ENCODE measurements at places on chromosomes 13 and 19. TPM values are rescaled to one million over a fixed set of nuclear protein-coding genes. Genes with fewer than 3 reads are reported as not detected.

PALM gene
- total RNA-seq, result not detected

USHBP1 gene
- 0.26 TPM for total RNA-seq

GRCh38 chr19:41353466-41354342 is at the start of gene TGFB1:
Gene TGFB1 (minus strand): TSS chr19:41353922. CDS start chr19:41353044, 878 bp downstream.
- peak; percentile 48 for ATAC-seq

DNA sequence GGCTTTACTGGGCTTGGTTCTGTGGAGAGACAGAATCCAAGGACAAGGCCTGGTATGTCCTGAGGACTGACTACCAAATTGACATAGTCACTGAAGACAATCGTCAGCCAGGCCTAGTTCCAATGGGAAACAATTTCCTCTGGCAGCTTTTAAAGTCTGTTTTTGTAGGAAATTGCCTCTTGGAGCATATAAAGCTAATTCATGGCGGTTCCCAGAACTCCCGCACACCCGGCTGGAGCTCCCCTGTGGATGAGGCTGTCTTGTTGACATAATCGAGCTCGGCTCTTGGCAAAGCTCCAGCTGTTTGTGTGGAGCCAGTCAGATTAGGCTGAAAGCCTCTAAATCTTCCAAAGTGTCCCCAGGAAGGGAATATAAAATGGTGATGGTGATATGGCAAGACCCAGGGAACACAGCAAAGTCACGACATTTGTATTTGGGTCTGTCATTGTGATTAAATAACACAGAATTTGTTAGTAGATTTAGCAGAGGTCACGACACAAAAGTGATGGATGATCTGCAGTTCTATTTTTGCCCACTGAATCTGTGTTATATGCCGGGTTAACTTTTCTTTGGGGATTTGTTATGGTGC is 395.0 kb downstream of the PCDH9 start:
- ATAC-seq, result no peak

CBY2 gene
- not detected for total RNA-seq

DNA sequence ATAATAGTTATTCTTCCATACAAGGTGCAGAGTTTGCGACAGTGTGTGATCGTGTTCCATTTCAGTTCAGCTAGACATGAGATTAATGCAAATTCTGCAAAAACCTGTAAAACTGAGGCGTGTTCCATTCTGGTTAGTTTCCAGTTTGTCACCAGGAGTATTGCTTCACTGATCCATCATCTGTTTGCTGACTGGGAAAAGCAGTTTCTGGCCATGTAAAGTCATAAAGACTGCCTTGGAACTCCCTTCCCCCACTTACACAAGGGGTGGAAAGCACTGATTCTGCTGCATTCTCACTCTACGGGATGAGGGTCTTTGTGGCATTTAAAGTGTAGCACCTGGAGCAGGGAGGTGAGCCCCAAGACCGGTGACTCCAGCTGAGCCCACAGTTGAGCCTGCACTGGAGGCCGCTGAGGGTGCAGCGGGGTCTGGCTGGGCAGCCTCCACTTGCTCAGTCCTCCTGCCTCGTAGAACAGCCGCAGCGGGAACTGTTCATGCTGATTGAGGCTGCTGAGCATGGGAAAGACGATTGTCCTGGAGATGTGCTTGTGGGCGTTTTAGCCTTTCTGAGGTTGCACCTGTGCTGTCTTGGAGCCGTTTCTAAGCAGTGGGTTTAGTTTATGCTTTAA is 2.0 kb downstream of the ZNF57 start:
- ATAC-seq, result no peak

PDX1 gene
- not detected for total RNA-seq

NANOS2 gene
- not detected for total RNA-seq

- ATAC-seq, result no peak
Measured at GRCh38 chr13:112815871-112816270, 126.0 kb downstream of the ATP11A start.

DNA sequence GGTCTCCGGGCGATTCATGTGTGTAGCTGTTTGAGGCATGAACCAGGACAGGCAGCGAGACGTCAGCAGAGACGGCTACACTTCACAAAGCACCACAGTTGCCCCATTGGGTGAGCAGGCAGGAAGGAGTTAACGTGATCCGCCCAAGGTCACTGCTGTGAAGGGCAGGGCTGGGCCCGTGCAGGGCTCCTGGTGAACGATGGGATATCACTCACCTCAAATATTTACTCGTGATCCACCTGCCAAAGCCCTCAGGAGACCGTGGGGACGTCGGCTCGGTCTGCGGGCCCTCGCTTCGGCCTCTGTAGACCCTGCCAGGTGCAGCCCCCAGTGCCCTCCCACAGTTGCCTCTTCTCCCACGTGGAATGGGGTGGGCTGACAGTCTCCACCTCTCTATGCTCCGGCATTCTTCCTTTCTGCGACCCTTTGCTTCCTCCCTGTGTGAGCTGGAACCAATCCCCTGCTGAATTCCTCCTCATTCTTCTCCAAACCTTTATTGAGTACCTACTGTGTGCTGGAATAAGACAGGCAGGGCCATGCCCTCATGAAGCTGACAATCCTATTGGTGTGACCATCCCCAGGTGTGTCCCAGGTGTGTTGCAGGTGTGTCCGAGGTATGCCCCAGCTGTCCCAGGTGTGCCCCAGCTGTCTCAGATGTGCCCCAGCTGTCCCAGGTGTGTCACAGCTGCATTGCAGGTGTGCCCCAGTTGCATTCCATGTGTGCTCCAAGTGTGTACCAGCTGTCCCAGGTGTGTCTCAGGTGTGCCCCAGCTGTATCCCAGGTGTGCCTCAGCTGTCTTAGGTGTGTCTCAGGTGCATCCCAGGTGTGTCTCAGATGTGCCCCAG is 2.0 kb upstream of the GRK1 start:
- ATAC-seq, result no peak

LHB gene
- total RNA-seq, result not detected

GRCh38 chr13:77325371-77325980 is 1.4 kb downstream of the MYCBP2 start:
- no peak for ATAC-seq

DNA sequence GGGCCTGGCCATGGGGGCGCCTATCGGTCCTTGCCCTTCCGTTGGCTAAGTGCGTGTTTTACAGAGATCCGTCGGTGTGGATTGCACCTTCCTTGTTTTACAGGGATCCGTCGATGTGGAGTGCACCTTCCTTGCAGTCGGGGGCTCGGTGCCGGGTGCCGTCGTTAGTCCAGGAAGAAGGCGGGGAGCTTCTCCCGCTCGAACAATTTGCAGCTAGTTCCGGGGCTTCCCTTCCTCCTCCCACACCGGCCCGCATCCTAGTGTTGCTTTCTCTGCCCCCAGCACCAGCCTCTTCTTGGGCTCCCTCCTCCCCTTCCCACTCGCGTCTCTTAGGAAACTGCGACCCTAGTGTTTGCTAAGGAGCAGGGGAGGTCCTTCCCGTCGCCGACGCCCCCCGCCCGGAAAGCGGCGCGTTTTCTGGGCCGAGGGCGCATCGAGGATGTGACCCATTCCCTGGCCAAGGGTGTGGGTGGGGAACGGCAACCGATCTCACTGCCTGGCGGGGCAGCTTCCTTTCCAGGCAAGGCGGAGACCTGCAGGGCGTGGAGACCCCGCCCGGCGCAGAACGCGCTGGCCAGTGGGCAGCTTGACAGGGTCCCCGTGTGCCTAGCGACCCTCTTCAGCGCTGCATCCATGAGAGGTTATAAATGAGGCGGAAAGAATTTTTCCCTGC is 75.7 kb upstream of the ZNF91 start:
- ATAC-seq, result no peak

- ATAC-seq, result no peak
Measured at GRCh38 chr13:100520936-100521850, 67.4 kb downstream of the GGACT start.

GRCh38 chr13:30679483-30680330 is 55.6 kb upstream of the ALOX5AP start:
- peak; percentile 81 for ATAC-seq

DNA sequence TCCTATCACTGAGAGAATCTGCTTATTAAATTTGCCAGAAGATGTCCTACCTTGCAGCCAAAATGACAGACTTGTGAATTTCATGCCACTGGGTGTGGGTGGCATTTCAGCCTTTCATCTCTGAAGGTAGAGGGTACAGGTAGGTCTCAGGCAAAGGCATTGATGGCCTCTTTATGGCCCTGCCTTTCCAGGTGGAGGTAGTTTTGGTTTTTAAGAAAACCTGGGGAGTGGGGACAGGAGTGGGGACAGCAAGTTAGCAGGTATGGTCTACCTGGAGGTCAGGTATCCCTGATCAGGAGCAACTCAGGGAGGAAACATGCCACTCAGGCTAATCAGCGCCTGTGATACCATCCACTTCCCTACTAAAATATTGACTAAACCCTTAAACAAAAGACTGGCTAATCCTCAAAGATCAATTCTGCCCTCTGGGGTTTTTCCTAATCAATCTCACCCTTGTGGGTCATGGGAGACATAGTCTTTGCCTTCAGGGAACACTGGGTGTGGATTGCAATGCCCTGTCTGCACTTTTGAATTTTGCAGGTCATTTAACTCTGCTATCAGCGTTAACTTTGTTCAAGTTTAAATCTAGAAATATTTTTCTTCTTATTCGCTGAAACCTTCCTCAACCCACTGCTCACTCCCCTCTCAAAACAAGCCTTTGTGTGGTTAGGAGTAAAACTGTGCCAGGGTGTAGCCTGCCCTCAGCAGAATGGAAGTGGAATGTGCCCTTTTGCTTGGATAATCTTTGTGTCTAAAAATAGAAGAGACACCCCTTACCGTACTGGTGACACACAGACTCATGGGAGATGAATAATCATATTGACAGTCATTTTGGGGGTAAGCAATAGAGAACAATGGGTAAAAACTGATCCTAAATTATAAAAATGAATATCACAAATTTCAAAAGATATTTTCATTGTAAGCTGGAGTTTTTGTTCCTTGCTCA is 233.7 kb downstream of the COG6 start:
- no peak for ATAC-seq

GRCh38 chr13:39740761-39741160 is 85.3 kb downstream of the COG6 start:
- no peak for ATAC-seq

GRCh38 chr13:95023405-95023804 is 277.8 kb downstream of the ABCC4 start:
- no peak for ATAC-seq

POLR2E gene
- total RNA-seq, result 248 TPM

DCT gene
- total RNA-seq, result 0.29 TPM

GRCh38 chr19:48883726-48884125 is 11.5 kb downstream of the PPP1R15A start:
- ATAC-seq, result no peak

DNA sequence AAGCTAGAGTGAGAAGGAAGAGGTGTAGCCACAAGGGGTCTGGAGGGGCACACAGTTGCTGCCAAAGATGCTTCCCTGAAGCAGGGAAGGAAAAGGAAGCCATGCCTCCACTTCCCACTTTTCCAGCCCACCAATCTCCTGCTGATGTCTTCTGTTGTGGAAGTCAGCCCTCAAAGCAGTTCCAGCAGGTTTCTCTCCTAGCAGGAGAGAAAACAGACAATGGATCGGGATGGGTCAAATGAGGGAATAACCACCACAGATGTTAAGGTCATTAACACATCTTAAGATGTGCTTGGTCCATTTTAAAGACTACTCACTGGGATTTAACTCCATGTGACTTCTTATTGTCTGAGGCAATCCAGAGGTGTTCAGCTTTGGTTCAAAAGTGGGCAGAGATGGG is 284.1 kb upstream of the SOX21 start:
- no peak for ATAC-seq

DNA sequence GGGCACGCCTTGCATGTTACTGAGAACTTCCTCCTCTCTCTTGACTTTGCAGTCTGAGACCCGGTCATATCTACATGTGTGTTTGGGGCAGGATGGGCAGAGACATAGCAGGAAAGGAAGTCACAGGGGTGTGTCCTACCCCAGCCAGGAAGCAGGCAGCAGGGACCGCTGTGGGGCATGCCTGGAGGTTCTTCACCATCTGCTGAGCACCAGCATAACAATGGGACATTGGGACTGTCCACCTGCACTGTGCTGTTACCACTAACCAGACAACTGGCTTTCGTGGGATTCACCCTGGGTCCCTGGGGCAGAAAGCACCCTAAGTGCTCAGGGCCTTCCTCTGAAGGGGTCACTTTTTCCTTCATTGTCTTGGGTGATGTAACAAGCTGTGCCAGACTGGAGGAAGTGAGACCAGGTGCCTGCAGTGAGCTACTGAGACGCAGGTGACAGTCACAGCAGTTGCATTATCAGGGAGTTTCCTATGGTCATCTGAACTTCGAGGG is 2.6 kb upstream of the HAUS5 start:
- peak; percentile 20 for ATAC-seq

HDGFL2 gene
- total RNA-seq, result 39.3 TPM

DNA sequence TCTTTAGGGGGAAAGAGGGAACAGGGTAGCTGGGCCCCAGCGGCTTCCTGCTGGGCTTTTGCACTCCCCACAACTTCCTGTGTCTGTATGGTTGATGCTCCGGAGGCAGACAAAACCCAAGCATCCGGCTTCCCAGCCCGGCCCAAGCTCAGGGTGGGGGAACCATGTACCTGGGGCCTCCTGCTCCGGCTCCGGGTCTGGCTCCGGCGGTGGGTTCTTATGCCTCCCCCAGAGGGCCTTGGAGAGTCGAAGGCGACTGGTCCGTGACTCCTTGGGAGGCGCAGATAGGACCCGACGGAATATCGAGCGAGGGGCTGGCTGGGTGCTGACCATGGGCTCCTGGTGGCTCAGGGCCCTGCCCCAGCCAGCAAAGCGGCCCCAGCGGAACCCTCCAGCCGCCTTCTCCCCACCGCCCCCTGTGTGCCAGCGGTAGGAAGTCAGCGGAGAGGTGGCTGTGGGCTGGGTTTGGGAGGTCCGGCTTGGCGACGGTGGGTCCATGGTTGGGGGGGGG is 428 bp downstream of the RASAL3 start:
- peak; percentile 65 for ATAC-seq

DNA sequence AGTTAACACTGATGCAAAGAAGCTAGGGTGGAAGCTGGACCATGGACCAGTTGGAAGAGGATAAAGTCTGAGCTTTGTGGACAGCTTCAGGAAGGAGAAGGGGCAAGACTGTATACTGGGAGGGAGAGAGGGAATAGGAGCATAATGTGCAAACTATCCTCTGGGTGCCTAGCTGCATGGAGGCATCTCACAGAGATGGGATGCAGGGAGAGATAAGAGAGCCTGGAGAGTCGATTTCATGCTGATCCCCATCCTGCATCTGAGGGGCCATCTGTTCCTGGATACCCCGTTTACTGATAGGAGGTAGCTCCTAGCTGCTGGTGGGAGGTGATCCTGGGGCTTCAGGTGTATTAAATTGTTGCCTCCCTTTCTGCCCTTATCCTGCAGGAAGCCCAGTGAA is 8.8 kb downstream of the CYP4F3 start:
- no peak for ATAC-seq

ARL11 gene
- 1.0 TPM for total RNA-seq

MTUS2 gene
- 0.11 TPM for total RNA-seq

NAPSA gene
- 86.0 TPM for total RNA-seq
